ENCODE measurements at places on chromosomes 2 and 18.

DNA sequence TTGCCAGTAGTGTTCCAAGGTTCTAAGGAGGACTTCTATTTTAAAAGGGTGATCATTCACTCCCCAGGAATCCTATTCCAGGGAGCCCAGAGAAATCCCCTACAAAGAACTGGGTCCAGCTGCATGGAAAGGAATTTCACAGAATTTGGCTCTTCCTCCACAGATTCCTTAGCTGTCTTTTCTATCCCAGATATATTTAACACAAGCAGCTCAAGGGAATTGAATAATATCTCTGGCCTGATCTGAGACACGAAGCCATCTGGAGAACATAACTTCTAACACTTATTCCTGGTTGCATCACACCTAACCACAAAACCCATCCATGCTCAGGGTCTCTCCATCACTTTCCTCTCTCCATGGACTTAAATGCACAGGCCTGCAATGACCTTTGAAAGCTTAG, 306.7 kb upstream of the ACVR2A start:
- DNase-seq: no peak

GRCh38 chr2:36235882-36236281, 119.7 kb upstream of the CRIM1 start:
- no peak for DNase-seq

DNA sequence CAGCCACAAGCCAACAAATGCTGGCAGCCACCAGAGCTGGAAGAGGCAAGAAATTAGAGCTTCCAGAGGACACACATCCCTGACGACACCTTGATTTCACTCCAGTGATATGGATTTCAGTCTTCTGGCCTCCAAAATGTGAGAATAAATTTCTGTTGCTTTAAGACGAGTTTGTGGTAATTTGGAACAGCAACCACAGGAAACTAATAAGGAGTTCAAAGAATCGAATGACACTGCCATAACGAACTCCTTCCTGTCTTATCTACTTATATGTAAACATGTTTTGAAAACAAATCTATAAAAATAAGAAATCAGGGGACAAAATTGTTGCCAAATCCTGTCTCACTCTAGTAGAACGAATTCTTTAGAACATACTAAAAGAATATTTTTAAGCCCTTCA, 75.8 kb downstream of the GRB14 start:
- no peak for DNase-seq

DNA sequence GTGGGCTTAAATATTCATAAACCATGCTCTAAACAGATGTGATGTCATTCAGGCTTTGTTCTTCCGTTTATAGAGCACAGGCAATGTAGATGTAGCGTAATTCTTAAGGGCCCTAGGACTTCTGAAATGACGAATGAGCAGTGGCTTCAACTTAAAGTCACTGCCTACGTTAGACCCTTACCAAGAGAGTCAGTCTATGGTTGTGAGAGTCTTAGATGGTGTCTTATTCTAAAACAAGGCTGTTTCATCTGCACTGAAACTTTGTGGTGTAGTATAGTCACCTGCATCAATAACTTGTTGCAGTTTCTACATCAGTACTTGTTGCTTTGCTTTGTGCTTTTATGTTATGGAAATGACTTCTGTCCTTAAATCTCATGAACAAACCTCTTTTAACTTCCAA, 56.0 kb downstream of the PIK3C3 start:
- no peak for DNase-seq

DNA sequence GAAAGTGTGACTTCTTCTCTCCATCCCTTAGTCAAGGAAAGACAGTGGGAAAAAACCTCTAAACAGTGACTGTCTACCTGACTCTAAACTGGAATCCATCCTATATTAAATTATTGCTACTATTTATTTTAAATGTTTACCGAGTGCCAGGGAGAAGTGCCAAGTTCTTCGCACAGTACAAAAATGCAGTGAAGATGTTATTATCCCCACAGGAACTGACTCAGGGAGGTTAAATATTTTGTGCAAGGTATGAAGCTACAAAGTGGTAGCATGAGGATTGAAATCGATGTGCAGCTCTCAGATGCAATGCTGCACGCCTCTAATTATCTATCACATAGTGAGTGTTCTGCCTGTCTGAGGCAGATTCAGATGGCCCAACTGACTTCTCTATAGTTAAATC, 91.1 kb downstream of the MEP1B start:
- DNase-seq: no peak

- peak; percentile 13 for DNase-seq
Observed at GRCh38 chr2:30979822-30980245, 158.4 kb downstream of the GALNT14 start.

All from non-pigmented ciliary epithelial cell (primary cell).